Small intestine (tissue), 16 donors: ENCODE measurements at places on chromosomes 2 and 18. TPM values are rescaled to one million over a fixed set of nuclear protein-coding genes. Genes with fewer than 3 reads are reported as not detected.

Gene RASGRP3
- polyA plus RNA-seq: 1.6 TPM

Gene ITM2C
- polyA plus RNA-seq: 455 TPM

Gene MZT2B
- polyA plus RNA-seq: 211 TPM

Gene GNLY
- polyA plus RNA-seq: 1.4 TPM

Gene IL37
- not detected for polyA plus RNA-seq

Gene MC4R
- polyA plus RNA-seq: 0.28 TPM

DNA sequence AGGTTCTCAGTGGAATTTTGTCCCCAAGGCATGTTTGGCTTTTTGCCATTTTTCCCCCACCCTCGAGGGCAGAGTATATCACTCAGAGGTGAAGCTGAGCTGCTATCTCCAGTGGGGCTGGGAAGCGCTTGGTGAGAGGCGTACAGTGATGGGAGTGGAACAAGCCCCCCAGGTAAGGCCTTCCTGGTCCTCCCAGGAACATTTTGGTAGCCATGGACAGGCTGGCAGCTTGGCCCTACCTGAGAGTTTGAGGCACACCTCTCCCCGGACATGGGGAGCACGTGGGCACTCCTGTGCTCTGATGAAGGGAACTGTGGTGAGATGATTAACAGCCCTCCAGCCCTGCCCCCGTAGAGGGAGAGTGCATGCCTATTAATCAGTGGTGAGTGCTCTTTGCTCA lies 99.3 kb downstream of the C1QL2 start:
- H3K27me3 ChIP-seq: no peaks in the 10 kb centered on the region
- no peaks in the 10 kb centered on the region for H3K36me3 ChIP-seq
- no peak overlapping the region for H3K4me3 ChIP-seq
- H3K4me1 ChIP-seq: no peaks in the 10 kb centered on the region

DNA sequence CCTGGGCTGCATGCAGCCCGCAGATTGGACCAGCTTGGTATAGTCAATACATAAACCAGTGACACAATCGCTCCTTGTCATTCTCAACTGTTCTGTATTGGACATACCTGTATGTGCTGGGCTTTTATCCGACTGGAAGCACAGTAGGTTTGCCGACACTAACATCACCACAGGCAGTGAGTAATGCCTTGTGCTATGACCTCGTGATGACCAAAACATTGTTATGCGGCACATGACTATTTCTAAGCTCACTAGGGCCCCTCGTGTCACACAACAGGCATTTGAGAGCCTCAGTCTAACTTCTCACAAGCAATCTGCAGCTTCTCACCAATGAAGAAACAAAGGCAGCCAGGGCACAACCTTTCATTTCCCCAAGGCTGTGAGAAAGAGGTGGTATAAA lies 320.8 kb downstream of the AFF3 start:
- H3K4me1 ChIP-seq: no peaks in the 10 kb centered on the region
- no peak overlapping the region for H3K27ac ChIP-seq
- DNase-seq: no peak
- H3K36me3 ChIP-seq: no peaks in the 10 kb centered on the region

GRCh38 chr2:239734436-239735005 lies 290.6 kb downstream of the NDUFA10 start:
- no peaks in the 10 kb centered on the region for H3K4me1 ChIP-seq
- DNase-seq: no peak
- no peaks in the 10 kb centered on the region for H3K36me3 ChIP-seq
- peaks cover 3% of the 10 kb centered on the region for H3K27me3 ChIP-seq
- no peak overlapping the region for H3K4me3 ChIP-seq
